ENCODE measurements at places on chromosomes 12 and 14.

GRCh38 chr14:85342858-85343607 is 186.9 kb upstream of the FLRT2 start:
- no peak overlapping the region for H3K27ac ChIP-seq
- no peaks in the 10 kb centered on the region for H3K36me3 ChIP-seq
- no peak for DNase-seq
- H3K4me3 ChIP-seq = no peak overlapping the region
- H3K27me3 ChIP-seq = no peaks in the 10 kb centered on the region

GRCh38 chr14:101595887-101596721 is 34.8 kb downstream of the DIO3 start:
- no peak overlapping the region for H3K27ac ChIP-seq
- H3K4me3 ChIP-seq = no peak overlapping the region
- no peaks in the 10 kb centered on the region for H3K36me3 ChIP-seq
- H3K27me3 ChIP-seq = no peaks in the 10 kb centered on the region

GRCh38 chr12:1930803-1931597 is 12.5 kb upstream of the CACNA2D4 start:
- peaks cover 18% of the 10 kb centered on the region for H3K27me3 ChIP-seq
- no peak overlapping the region for H3K4me3 ChIP-seq
- H3K36me3 ChIP-seq = no peaks in the 10 kb centered on the region
- no peak overlapping the region for H3K27ac ChIP-seq
- no peak for DNase-seq

GRCh38 chr12:104381731-104382480 is 74.8 kb upstream of the CHST11 start:
- H3K27ac ChIP-seq = no peak overlapping the region
- no peaks in the 10 kb centered on the region for H3K4me1 ChIP-seq
- H3K4me3 ChIP-seq = no peak overlapping the region

DNA sequence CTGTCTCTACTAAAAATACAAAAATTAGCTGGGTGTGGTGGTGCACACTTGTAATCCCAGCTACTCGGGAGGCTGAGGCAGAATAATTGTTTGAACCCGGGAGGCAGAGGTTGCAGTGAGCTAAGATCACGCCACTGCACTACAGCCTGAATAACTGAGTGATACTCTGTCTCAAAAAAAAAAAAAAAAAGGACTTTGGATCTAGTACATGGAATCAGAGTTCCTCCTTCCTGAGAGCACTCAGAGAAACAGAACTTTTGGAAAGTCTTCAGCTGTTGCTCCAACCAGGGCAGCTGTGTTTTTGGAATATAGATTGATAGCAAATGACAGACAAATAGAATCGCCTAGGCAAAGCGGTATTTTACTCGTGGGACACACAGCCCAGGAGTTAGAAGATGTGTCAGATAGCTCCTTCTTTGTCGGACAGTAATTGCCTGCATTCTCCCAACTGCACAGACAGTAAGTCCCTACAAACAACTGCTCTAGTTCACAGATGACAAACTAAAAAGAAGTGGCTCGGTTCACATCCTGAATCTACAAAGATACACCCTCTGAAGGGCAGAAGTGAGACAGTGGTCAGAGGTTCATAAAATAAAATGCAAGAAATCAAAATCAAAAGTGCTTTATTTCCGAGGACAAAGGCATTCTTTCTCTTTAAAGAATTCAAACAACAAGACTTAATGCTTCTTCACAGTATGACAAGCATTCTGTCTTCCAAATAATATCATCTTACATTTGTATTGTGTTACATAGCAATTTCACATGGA is 17.1 kb upstream of the NEK9 start:
- H3K4me3 ChIP-seq = no peak overlapping the region
- H3K27ac ChIP-seq = no peak overlapping the region
- H3K36me3 ChIP-seq = no peaks in the 10 kb centered on the region
- no peaks in the 10 kb centered on the region for H3K27me3 ChIP-seq

- no peak for DNase-seq
- no peak overlapping the region for H3K4me3 ChIP-seq
- no peaks in the 10 kb centered on the region for H3K36me3 ChIP-seq
- no peaks in the 10 kb centered on the region for H3K4me1 ChIP-seq
These were observed 297.0 kb downstream of the FUT8 start for GRCh38 chr14:65709576-65709975.

DNA sequence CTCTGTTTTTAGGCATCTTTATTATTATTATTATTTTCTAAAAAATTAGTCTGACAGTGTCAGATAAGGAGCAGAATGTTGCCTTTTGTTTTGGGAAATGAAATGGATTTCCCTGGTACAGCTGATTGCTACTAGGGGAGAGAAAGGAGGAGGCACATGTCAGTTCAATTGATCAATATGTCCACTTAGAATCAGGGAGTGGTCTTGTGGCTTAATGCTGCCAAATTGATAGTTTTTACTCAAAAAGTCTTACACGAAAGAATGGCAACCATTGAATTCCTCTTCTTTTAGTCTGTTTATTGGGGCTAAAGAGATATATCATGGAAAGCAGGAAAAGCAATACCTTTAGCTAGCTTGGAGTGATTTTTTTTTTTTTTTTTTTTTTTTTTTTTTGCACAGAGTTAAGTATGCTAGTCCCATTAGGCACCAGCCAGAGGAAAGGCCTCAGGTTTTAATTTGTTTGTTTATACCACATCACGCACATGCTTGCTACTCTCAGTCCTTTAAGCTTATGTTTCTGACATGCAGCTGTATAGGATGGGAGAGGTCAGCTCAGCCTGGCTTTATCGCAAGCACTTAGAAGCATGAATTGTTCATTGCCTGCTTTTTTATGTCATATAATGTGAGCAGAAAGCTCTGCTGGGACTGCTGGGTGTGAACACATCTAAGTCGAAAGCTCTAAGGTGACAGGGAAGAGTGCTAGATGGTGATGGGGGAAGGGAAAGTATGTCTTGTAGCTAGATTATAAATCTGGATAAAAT is 1.4 kb downstream of the AKAP6 start:
- H3K4me3 ChIP-seq = no peak overlapping the region
- no peaks in the 10 kb centered on the region for H3K36me3 ChIP-seq
- peaks cover 7% of the 10 kb centered on the region for H3K4me1 ChIP-seq
- H3K27ac ChIP-seq = no peak overlapping the region
- no peak for DNase-seq
- H3K27me3 ChIP-seq = no peaks in the 10 kb centered on the region

DNA sequence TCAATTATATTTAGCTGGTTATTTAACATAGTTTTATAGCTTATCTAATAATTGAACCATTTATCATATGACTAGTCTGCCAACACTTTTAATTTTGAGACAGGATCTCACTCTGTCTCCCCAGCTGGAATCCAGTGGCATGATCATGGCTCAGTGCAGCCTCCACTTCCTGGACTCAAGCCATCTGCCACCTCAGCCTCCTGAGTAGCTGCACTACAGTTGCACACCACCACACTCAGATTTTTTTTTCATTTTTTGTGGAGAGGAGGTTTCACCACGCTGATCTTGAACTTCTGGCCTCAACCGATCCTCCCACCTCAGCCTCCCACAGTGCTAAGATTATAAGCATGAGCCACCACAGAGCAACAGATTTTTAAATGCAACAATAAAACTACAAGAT is 151.4 kb upstream of the MDGA2 start:
- H3K27me3 ChIP-seq = no peaks in the 10 kb centered on the region
- H3K4me1 ChIP-seq = no peaks in the 10 kb centered on the region
- DNase-seq = no peak
- no peak overlapping the region for H3K27ac ChIP-seq
- H3K4me3 ChIP-seq = no peak overlapping the region

DNA sequence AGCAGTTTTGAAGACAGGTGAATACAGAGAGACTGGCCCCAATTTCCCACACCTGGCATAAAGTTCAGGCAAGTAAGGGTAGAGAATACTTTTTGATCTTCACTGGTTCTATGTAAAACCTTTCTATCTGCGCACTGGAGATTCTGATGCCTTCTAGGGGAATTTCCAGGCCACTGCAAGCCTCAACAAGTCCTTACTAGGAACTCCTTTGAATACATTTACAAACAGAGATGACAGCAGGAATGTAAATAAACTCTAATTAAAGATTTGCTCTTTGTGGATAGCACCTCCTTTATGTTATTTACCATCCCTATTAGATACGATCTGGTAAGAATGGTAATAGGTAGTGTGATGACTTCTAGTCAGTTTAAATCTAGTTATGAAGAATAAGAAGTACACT is 69.2 kb downstream of the NTN4 start:
- peaks cover 17% of the 10 kb centered on the region for H3K4me1 ChIP-seq
- no peak overlapping the region for H3K27ac ChIP-seq
- H3K36me3 ChIP-seq = no peaks in the 10 kb centered on the region
- 0 out of 2 replicates have a peak, but pooled peaks cover 5% of the 10 kb centered on the region for H3K27me3 ChIP-seq

DNA sequence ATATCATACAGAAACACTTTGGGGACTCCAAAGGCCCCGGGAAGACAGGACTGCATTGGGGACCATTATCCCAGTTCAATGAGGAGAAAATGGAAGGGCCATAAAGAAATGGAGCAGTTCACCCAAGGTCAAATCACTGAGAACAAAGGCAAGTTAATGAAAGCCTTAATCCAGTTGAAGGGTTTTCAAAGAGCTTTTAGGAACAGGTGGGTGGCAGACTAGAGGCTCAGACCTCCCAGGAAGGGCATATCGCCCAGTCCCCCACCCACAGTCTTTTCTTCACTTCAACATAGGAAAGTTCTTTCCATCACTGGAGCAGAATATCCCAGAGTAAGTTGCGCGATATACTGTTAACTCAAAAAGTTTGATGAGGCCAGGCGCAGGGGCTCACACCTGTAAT is 136.1 kb upstream of the CCND2 start:
- no peak overlapping the region for H3K27ac ChIP-seq
- no peak overlapping the region for H3K4me3 ChIP-seq
- H3K36me3 ChIP-seq = no peaks in the 10 kb centered on the region

GRCh38 chr14:66131111-66131510 is 355.1 kb upstream of the CCDC196 start:
- H3K27ac ChIP-seq = no peak overlapping the region
- no peaks in the 10 kb centered on the region for H3K4me1 ChIP-seq
- no peaks in the 10 kb centered on the region for H3K27me3 ChIP-seq

DNA sequence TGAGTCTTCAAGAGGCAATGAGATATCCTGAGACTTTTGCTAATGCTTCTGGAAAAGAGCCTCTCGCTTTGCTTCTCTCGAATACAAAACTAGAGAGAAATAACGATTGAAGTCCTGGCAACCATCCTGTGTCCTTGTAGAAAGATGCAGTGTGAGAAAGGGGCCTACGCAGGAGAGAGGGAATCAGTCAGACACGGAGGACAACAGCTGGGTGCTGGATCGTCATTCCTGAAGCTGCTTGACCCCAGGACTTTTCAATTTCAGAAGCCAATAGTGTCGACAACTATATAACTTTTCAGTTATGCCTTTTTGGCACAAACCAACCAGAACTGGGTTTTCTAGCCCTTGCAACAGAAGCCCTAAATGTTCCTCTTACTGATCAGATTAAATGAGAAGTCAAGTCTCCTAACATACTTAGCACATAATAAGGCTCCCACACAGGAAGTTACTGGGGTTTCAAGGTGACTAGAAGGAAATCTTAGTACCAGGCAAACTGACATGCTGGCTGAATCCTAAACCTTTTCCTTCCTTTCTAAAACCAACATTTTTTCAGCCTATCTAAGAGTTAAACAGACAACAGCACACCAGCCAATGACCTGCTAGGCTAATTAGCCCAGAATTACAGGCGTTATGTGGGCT is 755.6 kb downstream of the MED13L start:
- no peak for DNase-seq
- H3K4me3 ChIP-seq = no peak overlapping the region
- no peak overlapping the region for H3K27ac ChIP-seq
- H3K27me3 ChIP-seq = no peaks in the 10 kb centered on the region
- H3K36me3 ChIP-seq = no peaks in the 10 kb centered on the region

DNA sequence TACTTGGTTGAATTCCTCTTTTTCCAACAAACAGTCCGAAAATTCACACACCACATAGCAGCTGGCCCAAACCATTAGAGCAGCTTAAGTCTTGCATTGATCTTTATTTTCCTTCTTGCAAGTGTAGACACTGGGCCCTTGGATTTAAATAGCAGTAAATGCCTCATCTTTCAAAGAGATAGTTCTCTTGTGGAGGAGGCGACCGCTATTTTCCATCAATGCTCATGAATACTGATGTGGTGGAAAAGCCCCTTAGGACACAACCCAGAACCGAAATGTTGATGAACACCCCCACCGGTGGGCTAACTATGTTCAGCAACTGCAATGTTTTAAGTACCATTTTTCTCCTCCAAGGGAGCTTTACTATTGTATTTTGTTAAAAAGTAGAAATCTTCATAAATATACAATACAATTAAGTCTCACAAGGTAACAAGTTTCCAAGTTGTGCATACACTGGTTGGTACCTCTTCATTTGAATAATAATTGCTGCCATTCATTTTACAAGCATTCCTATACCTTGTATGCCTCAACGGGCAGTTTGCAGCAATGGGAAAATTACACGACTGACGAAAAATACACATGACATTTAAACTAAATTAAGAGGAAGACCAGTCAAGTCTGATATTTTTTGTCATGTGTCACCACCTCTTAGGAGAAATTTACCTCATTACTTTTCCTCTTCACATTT is 18.0 kb downstream of the NIN start:
- no peaks in the 10 kb centered on the region for H3K27me3 ChIP-seq
- no peaks in the 10 kb centered on the region for H3K36me3 ChIP-seq
- DNase-seq = no peak
- no peak overlapping the region for H3K27ac ChIP-seq
- H3K4me1 ChIP-seq = no peaks in the 10 kb centered on the region

- H3K4me1 ChIP-seq = no peaks in the 10 kb centered on the region
- H3K4me3 ChIP-seq = no peak overlapping the region
- no peaks in the 10 kb centered on the region for H3K36me3 ChIP-seq
These were observed 8.5 kb downstream of the CRACR2A start for GRCh38 chr12:3744229-3744901.

DNA sequence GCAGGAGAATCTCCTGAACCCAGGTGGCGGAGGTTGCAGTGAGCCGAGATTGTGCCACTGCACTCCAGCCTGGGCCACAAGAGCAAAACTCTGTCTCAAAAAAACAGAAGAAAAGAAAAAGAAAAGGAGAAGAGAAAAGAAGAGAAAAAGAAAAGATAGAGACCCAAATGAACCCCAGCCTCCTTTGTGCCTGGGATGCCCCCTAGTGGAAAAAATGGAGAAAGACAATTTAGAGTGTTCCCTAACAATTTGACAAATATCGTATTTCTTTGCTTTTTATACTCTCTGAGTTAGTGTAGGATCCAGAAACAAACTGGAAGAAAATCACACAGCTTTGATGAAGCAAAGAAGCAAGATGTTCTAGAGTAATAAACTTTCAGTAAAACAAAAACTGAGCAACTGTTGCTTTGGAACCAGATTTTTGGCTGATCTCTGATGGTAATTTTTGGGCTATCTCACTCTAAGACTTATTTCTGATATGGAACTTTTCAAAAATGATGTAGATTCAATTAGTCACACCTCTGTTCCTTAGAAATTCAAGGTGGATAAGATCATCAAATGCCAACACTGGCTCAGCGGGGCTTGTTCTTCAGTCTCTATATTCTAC is 18.6 kb upstream of the PRKAB1 start:
- H3K27ac ChIP-seq = no peak overlapping the region
- H3K4me1 ChIP-seq = no peaks in the 10 kb centered on the region

Measured in MM.1S (cell line).